MV-4-11 (cell line): ENCODE measurements at places on chromosomes 1 and 21.

GRCh38 chr1:60895701-60896100, 186.7 kb upstream of the NFIA start:
- DNase-seq, result no peak

DNA sequence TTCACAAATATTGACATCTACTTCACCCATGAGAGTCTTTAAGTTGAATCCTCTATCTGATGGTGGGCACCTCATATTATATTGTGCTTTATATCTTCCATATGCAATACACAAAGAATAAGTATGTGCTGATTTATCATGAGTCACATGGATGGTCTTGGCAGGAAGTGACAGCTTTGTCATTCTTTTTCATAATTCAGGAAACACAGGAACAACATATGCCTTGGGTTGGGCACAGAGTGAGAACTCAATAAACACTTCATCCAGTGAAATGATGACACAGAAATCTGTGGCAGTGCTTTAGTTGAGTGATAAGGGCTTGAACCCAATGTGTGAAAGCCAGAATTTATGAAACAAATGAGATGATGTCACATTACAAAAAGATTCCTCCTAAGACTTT, 41.2 kb downstream of the GADD45A start:
- no peak for DNase-seq

GRCh38 chr1:53141487-53142055, 867 bp downstream of the SLC1A7 start:
- no peak for DNase-seq

GRCh38 chr1:17212487-17213121, 7.7 kb downstream of the PADI1 start:
- DNase-seq, result peak; percentile 67

DNA sequence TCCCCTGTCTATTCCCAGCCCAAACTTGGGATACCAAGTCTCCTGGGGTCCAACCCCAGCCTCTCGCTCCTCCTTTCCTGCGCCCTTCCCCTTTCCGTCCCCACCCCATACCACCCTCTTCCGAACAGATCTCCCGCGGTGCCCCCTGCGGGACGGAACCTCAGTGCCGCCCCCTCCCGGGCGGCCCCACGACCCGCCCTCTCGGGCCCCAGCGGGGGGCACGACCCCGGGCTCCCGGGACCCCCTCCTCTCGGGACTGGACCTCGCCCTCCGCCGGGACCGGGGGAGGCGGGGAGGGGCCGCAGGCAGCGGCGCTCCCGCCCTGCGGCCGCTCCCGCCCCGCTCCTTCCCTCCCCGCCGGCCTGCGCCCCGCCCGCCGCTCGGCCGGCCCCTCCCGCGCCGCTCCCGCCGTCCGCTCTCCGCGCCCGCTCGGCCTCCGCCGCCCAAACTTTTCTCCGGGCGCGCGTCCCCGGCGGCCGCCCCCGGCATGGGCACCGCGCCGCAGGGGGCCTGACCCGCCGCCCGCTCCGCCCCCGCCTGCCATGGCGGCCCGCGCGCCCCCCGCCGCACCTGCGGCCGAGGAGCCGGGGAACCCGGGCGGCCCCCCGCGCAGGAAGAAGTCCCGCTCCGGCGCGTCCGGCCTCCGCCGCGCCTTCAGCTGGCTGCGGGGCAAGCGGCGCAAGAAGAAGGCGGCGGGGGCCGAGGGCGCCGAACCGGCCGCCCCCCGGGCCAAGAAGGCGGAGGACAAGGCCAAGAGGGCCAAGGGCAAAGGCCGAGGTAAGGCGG, 39.0 kb upstream of the SYNC start:
- no peak for DNase-seq

GRCh38 chr1:223837206-223837605, 8.5 kb downstream of the TP53BP2 start:
- no peak for DNase-seq

GRCh38 chr21:36965720-36966065, 776 bp downstream of the HLCS start:
- no peak for DNase-seq

DNA sequence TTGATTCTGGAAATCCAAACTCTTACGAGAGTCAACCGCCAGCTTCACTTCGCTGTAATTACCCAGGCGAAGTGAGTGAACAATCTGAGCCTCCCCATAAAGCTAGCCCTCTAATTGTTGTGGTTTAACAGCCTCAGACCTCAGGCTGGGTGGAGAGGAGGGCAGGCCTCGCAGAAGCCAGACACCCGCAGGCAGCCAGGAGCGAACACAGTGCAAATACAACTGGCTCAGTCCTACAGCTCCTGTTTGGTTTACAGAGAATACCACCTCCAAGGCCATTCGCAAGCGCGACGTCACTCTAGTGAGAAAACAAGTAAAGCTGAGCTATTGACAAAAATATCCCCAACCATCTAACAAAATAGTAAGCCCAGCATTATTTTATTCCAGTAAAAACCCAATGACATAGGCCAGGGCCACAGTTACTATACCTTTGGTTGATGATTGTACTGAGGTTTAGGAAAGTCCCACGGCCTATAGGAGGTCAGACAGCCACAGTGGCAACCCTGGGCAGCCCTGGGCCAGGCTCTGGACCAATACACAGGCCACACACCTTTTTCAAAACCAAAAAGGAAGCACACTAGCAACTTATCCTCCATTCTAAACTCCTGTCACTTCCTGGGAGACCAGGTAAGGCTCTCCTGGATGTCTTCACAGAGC, 163.3 kb downstream of the ETS2 start:
- DNase-seq, result peak; percentile 88

DNA sequence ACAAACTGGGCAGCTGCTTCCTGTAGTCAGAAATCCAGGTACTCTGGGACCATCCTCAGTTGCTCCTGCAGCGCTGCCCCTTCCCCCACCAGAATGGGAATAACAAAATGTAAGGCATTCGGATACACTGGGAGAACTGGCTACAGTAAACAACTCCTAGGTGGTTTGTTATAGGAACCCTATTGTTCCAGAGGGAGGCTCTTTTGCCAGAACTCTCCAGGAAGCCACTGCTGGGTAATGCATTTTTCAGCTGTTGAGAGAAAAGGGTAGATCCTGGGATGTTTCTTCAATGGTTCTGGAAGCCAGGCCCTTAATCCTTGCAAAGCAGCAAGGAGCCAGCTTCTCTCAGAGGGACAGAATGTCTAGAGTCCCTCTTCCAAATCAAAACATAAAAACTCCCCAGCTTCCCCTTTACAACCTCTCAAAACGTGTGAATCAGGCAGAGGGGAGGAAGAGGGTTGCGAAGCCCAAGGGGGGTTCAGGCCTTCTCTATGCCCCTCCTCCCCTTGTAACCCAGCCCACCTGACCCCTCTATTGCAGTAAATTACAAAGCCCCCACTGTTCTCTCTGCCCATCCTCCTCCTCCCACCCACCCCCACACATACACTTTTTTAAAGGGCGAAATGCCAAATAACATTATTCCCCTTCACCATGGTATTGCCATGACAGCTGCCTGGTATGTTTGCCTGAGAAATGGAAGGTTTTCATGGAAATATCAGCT, 29.1 kb downstream of the PLPP3 start:
- no peak for DNase-seq

GRCh38 chr1:83864991-83865390, 133.9 kb downstream of the TTLL7 start:
- no peak for DNase-seq

DNA sequence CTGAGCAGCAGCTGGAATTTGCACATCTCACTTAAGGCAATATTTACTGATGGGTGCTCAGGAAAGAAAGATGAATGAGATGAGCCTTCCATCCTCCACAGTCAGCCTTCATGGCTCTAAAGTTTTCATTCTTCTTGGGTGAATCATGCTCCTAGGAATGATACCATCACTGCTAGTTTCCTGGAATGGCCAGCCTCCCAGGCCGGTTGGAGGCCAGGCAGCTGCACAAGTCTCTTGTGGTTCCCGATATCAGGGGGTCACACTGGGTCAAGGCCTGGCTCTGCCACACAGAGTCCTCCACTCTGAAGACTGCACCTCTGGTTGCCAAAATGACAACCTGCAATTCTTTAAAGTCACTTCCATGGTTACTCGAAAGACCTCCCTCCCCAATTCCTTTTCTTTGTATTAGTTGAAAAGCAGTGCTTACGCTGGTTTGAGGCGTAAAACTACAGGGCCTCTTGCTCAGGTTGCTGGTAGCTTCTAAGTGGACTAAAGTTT, 46.2 kb upstream of the PALMD start:
- DNase-seq, result no peak
